ENCODE measurements at places on chromosomes 11 and 22.

- DNase-seq = peak; percentile 79
These were observed 6.3 kb downstream of the CD44 start for GRCh38 chr11:35145271-35145670.

- no peak for DNase-seq
These were observed 12.6 kb upstream of the OMP start for GRCh38 chr11:77090046-77090372.

- no peak for DNase-seq
These were observed 47.9 kb downstream of the ALX4 start for GRCh38 chr11:44261800-44262591.

GRCh38 chr11:71453918-71454304 is 908 bp downstream of the NADSYN1 start:
- no peak for DNase-seq

- DNase-seq = peak; percentile 76
These were observed 3.9 kb upstream of the RNF215 start for GRCh38 chr22:30390974-30391691.

DNA sequence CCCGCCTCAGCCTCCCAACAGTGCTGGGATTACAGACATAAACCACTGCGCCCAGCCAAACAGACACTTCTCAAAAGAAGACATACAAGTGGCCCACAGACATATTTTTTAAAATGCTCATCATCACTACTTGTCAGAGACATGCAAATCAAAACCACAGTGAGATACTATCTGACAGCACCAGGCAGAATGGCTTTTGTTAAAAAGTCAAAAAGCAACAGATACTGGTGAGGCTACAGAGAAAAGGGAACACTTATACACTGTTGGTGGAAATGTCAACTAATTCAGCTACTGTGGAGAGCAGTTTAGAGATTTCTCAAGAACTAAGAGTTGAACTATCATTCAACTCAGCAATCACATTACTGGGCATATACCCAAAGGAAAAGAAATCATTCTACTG is 67.0 kb downstream of the ARHGAP20 start:
- DNase-seq = no peak

DNA sequence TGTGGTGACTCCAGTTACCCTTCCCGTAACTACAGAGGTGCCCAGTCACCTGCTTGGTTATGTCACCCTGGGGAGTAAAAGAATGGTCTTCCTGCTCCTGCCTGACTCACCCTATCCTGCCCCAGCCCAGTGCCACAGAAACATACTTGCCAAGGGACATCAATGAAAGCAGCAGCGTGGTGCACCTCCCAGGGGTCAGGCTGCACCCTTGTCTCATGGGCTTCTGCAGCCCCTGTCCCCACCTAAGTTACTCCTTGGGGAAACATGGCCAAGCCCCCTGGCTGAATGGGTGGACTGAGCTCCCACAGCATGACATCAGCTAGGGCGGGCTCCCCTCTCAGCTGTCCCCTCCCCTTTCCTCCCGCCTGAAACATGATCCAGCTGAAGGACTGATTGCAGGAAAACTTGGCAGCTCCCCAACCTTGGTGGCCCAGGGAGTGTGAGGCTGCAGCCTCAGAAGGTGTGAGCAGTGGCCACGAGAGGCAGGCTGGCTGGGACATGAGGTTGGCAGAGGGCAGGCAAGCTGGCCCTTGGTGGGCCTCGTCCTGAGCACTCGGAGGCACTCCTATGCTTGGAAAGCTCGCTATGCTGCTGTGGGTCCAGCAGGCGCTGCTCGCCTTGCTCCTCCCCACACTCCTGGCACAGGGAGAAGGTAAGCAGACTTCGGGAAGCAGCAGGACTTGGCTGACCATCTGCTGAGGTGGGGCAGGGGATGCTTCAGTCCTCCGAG is at the start of gene HTR3A:
TSS of gene HTR3A (plus strand) at position 368 of the 730 bp plus-strand sequence. CDS start at position 586, 218 bp downstream.
- DNase-seq = no peak

- DNase-seq = no peak
These were observed 145.9 kb downstream of the GRIK4 start for GRCh38 chr11:120657306-120658070.

GRCh38 chr11:120884154-120885020 is 139.5 kb upstream of the TBCEL start:
- no peak for DNase-seq

GRCh38 chr11:68946416-68947090 is 34.2 kb downstream of the MRGPRD start:
- no peak for DNase-seq

DNA sequence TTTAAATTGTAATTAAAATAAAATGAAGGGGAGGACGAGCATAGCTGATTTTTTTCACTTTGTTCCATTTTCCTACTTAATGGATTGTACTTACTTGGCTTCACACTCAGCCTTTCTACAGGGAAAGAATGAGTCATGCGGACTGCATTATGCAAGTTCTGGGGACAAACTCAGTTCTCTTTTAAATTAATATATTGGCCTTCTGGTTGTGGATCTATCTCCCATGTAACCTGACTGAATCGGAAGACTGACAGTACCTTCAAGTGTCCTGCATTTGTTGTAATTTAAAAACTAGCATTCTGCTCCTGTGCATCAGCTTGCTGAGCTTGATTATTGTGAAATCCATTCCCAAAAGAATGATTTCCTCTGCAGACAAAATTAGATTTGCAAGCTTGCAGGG is 12.2 kb downstream of the OR8D1 start:
- no peak for DNase-seq

DNA sequence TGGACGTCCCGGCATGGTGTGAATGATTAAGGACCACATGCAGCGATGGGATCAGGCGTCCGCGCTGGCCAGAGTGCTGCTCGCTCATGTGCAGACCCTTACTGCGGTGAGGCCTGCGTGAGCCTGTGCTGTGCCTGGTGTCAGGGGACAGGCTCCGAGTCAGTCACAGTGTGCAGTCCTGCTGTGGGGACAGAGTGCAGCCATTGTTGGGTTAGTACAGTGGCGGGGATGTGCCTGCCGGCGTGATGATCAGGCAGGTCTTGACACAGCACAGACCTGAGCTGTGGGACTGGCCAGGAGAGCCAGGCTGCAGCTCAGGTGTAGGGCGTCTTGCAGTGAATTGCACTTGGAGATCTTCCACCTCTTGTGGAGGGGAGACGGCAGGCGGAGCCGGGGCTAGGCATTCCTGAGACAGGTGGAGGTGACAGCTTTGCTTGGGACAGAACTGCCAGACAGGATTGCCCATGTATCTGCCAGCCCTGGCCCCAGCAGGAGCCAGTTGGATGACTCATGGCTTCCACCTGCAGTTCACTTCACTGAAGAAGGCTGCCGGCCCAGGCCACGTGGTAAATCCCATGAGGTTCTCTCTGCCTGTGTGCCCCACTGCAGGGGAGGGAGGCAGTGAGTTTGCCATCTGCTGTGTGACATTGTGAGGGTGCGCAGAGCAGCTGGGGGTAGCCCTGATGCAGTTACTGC is 17.3 kb downstream of the TRMU start:
- no peak for DNase-seq

- DNase-seq = no peak
These were observed 94.9 kb downstream of the ZBTB16 start for GRCh38 chr11:114154271-114155047.

DNA sequence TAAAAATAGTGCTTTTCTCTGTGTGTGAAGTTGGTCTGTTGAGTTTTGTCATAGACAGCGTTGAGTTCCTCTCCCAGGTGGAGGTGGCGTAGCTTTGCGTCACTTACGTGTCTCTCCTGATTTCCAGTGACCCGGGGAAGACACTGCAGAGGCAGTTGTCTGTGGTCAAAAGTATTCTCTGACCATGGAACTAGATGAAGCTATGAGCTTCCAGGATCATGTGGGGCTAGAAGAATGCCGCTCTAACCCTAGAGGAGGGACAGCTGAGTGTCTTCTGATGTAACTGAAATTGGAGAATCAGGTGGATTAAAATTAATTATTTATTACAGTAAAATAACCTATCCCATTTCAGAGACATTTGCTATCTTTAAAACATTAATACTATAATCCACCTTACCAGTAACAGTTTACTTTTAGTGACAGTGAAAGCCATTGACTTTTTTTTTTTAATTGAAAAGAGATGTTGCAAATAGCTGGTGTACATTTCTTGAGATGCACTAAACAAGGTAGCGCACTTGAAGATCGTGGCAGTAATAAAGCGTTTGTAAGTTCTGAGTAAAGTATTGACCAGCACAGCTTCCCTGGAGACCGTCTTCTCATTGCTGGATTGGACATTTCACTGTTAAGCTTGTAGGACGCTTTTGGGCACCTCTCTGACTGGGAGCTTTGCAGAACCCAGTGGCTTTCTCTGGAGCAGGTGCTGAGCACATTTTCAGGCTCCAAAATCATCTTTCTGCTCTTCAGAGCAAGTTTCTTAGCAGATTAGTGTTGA is 9.7 kb downstream of the CAT start:
- DNase-seq = no peak

DNA sequence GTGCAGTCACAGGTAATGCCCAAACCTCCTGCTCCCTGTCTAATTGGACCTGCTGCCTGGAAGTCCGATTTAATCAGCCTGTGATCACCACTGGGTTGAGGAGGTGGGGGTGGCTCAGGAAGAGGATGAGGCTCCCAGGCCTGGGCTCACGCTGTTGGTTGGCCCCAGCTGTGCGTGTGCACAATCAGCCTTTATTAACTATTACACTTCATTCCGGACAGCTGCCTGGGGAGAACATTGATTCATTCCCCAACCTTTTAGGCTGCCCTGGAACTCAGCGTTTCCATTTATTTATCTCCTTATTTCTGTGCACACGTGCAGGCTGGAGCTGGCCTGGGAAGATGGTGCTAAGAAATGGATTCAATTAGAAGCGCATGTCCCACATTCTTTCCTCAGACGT is 123.4 kb downstream of the DSCAML1 start:
- no peak for DNase-seq

- no peak for DNase-seq
These were observed 207.5 kb upstream of the ZBED5 start for GRCh38 chr11:11065396-11065795.

DNA sequence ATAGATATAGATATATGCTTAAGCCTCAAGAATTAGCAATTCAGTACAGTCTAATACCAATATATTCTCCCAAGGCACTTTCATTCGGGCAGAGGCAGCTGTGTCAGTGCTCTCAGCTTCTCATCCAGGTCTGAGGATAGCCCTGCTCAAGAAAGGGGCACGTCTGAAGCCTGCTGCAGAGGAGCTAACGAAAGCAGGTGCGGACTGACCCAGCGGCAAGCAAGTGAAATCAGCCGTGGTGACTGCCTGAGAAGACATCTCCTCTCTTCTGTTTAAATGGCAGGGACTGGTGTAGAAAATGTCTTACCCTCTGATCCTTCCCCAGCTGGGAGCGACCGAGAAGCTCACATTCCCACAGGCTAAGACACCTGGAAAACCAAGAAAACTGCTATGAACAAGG is 468.6 kb downstream of the BRD1 start:
- no peak for DNase-seq

GRCh38 chr22:36798674-36799066 is 18.2 kb downstream of the PVALB start:
- no peak for DNase-seq

DNA sequence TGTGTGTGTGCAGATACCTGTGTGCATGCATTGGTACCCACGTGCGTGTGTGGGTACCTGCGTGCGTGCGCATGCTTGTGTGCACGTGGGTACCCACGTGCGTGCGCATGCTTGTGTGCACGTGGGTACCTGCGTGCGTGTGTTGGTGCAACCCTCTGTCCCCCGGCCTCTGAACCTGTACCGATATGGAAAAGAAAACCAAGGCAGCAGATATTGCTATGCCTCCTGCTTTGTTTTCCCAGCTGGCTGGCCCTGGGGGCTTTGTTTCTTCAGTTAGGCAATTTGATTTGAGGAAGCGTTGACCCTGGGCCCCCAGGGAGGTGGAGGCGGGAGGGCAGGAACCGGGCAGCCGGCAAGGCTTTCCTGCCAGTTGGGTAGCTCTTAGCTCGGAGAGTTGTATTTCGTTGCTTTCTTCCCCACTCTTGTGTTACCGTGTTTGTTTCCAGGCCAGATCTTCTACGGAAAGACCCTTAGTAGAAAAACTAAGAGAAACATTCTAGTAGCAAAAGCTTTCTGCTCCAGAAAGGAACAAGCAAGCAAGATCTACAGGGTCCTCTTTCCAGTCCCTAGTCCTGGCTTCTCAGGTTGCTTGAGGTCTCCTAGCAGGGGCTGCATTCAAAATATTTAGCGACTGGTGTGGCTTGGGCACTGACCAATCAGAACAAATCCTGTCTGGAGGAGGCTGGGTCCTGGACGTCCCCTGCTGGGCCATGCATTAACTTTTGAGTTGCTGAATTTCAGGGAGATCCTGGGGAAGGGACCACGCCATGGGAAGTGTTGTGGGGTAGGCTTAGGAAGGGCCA is 26.3 kb upstream of the SORL1-AS1 start:
- DNase-seq = no peak

GRCh38 chr11:10325277-10326011 is 20.6 kb downstream of the ADM start:
- DNase-seq = no peak

DNA sequence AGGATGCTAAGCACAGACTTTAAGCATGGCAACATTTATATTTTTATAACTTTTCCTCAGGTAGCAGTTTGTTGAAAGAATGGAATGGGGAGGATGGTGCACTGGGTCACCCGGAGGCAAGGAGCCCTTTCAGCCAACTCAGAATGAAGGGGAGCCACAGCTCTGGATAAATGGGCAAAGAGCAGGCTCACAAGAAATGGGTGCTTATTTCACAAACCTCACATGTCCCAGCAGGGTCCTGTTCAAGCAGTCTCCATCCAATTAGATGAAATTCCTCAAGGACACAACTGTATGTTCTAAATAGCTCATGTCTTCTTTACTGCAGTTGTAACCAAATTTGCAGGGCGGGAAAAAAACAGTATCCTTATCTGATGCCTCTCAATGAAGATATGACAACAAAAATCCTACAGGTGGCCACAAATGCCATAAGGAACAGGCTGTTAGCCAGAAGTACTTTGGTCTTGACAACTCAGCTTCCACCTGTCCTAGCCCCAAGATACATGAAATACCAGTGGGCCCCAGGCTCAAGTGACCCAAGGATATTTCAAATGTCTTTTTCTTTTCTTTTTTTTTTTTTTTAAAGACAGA is 48.2 kb downstream of the MAPK1 start:
- DNase-seq = no peak

GRCh38 chr22:19990609-19991394 is 25.8 kb downstream of the ARVCF start:
- no peak for DNase-seq

- no peak for DNase-seq
These were observed 3.2 kb downstream of the RASSF7 start for GRCh38 chr11:563812-564578.
